Fibroblast of skin of abdomen (primary cell): ENCODE measurements at places on chromosomes 11 and 22.

- DNase-seq: no peak
Measured at GRCh38 chr22:27630754-27631153, 170.8 kb downstream of the MN1 start.

- no peak for DNase-seq
Measured at GRCh38 chr11:103619938-103620337, 416.5 kb upstream of the DDI1 start.

DNA sequence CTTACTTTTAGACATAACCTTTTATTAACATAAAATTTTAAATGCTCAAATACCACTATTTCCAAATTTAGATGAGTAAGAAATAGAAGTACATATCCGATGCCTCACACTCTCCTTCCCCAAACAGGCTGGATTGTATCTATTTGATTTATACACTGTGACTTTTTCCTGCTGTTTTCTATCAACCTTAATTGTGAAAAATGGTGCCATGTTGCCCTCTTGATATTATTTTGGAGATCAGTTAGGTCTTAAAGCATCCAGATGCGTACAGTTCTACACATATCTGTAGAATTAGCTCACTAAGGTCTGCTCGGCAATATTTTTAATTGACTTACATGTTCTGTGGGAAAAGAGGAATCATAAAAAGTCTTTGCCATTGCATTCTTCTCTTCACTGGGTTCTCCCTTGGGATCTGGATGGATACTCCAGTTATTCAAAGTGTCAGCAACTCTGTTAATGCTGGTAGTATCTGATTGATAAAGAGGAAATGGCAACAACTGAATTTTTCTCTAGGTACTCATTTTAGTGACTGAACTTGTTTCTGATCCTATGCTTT lies 27.2 kb downstream of the EIF3M start:
- peak; percentile 70 for DNase-seq

GRCh38 chr11:2581151-2581930 lies 118.5 kb downstream of the KCNQ1OT1 start:
- no peak for DNase-seq

DNA sequence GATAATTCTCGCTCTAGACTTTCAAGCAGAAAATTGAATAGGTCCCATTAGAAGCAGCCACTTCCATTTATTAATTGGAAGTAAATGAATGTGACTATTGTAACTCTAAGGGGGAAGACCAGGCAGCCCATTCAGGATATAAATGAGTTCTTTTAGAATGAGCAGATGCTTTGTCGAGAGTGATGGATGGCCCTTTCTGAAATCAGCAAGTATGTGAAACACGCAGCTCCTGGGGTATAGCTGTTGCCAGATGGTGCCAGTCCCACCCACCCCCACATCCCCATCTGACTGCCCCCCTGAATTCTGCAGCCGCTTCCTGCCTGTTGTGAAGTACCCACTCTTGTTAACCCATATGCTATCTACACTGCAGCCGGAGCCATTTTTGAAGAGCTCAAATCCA lies 3.7 kb downstream of the SLC15A3 start:
- no peak for DNase-seq

DNA sequence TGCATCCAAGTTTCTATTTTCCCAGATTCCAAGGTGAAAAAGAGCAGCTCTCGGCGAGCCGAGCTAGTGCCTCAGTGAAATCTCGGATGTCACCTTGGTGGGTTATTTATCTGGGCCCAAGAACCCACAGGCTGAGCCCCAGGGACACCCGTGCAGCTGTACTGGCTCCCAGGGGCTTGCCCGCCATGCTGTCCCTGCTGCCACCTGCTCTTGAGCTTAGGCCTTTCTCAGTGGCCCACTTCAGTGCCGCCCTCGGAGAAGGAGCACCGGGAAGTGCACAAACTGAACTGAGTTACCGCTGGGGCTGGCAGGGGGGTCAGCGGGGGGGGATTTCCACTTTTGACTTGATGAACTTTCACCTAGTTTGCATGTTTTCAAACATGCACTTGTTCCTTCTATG lies 27.9 kb downstream of the CPT1A start:
- no peak for DNase-seq

GRCh38 chr11:127815331-127815730 lies 772.0 kb downstream of the ETS1 start:
- DNase-seq: no peak

- DNase-seq: no peak
Measured at GRCh38 chr11:78192223-78192719, 3.6 kb downstream of the USP35 start.

GRCh38 chr11:62985041-62985750 lies 429 bp upstream of the SLC22A6 start:
- DNase-seq: no peak

GRCh38 chr11:69316956-69317355 lies 23.0 kb downstream of the MYEOV start:
- no peak for DNase-seq

- DNase-seq: no peak
Measured at GRCh38 chr11:33713856-33714398, 13.3 kb upstream of the C11orf91 start.

GRCh38 chr11:9379041-9379440 lies 5.4 kb upstream of the IPO7 start:
- DNase-seq: no peak

DNA sequence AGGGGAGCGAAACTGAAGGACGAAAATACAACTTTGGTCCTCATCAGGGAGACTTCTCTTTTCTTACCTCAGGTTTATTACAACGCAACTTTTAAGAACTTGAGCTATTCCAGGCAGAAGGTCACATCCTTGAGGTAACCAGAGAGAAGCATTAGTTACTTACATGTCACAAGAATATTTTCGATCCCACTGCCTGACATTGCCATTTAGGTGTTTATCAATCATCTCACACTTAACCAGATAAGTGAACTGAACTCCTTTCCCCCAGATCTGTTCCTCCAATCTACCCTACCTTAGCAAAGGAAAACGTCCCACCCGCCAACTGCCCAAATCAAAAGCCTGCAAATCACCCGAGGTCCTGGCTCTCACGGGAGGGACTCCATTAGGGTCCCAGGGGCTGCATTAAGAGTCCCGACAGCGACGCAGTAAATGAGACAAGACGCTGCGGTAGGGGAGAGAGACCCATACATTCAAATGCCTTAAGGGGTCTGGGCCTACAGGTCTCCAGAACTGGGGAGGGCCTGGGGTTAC lies 734 bp downstream of the ZNF280B start:
- no peak for DNase-seq

GRCh38 chr22:39349506-39349966 lies 255 bp upstream of the SYNGR1 start:
- peak; percentile 52 for DNase-seq

DNA sequence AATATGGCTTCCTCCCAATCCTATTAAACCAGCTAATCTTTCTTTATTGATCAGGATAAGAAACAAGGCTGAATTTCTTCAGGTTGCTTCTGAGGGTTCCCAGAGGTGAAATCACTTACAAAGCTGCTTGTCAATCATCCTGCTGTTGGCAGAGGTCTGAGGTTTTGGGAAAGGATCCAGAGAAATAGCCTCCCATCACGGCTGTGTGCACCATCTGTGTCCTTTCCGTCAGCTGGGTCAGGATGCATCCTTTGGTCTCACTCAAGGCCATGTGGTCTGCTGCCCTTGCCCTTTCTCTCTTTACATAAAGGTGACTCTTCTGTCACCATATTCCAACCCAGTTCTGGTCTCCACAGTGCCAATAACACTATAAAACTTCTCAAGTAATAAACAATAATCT lies 113.4 kb upstream of the TEAD1 start:
- no peak for DNase-seq

DNA sequence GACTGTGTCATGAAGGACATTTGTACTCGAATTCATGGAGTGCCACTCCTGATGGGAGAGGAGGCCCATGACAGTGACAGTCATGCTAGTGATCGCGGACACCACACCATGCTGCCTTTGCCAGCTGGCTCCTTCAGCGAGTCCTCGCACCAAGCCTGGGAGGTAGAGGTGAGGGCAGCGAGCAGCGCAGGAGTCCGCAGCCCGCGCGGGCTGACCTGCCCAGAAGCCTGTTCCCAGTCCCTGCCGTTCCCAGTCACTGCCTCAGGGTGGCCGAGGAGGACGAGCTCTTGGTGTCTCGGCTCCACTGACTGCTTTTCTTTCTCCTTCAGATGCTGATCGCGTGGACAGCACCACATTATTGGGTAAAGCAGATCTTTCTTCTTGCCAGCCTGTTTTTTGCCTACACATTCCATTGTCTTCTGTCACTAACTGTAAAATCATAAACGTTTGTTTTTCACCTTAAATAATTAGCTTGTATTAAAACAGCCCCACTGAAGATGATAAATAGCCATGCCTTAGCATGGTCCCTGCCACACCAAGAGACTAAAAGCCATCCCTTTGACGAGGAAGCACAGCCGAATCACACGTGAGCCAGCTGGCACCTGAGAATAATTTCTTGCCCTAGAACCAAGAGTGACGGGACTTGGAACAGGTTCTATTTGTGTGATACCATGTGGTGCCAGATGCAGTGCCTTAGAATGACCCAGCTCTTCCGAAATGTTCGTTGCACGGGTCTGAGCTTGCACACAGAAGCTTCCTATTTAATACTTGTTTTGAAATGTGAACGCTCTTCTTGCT lies 25.5 kb downstream of the FAM118A start:
- DNase-seq: no peak

- DNase-seq: no peak
Measured at GRCh38 chr11:46625406-46625805, 8.1 kb downstream of the ATG13 start.

DNA sequence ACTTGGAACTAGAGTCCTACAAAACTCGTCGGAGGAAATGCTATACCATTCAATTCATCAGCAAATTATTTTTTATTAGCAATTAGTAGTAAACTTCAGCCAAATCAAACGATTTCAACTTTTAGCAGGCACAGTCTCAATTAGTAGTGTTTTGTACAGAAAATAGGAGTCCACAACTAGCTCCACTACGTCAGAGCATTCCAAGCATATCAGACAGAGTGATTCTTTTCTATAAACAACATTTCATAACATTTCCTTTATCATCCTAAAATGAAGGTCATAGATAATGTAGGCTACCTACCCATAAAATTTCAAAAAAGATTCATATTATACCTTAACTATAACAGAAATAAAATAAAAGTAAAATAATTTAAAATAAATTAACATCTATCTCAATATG lies 169.9 kb downstream of the KIF18A start:
- DNase-seq: no peak

GRCh38 chr11:73296501-73297230 lies 11.4 kb upstream of the ARHGEF17 start:
- DNase-seq: no peak

- DNase-seq: no peak
Measured at GRCh38 chr11:126190792-126191191, 20.7 kb downstream of the RPUSD4 start.

DNA sequence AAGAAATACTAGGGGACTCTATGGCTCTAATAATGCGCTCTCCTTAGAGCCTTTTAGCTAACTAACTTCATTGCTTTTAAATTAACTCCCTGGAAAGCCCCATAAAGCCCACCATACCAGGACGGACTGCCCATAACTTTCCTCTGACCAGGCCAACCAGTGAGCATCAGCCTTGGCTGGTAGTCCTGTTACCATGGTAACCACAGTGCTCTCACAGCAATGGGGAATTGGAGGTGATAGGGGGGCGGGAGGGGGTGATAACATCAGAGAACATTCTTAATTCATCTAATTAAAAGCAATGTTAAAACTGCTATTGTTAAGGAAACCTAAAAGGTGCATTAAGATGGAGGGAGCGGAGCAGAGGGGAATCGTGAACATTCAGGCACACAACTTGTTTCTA lies 27.2 kb upstream of the CHRM4 start:
- no peak for DNase-seq

DNA sequence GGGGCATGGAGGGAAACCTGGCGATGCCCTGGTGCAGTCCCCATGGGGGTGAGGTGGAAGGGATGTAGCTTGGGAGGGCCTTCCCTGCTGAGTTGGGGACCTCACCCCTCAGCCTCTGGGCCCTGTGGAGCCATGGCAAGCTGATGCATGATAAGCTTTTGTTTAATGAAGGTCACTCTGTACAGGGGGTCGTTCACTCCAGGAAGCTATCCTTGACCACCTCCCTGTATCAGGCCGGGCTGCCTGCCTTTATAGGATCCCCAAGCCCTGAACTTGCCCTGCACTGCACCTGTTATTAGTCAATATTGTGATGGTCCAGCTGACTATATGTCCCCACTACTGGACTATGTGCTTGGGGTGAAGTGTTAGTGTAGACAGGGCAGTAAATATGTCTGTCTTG lies 49.7 kb upstream of the MYEOV start:
- no peak for DNase-seq

GRCh38 chr11:116603728-116604323 lies 169.0 kb downstream of the BUD13 start:
- DNase-seq: no peak

DNA sequence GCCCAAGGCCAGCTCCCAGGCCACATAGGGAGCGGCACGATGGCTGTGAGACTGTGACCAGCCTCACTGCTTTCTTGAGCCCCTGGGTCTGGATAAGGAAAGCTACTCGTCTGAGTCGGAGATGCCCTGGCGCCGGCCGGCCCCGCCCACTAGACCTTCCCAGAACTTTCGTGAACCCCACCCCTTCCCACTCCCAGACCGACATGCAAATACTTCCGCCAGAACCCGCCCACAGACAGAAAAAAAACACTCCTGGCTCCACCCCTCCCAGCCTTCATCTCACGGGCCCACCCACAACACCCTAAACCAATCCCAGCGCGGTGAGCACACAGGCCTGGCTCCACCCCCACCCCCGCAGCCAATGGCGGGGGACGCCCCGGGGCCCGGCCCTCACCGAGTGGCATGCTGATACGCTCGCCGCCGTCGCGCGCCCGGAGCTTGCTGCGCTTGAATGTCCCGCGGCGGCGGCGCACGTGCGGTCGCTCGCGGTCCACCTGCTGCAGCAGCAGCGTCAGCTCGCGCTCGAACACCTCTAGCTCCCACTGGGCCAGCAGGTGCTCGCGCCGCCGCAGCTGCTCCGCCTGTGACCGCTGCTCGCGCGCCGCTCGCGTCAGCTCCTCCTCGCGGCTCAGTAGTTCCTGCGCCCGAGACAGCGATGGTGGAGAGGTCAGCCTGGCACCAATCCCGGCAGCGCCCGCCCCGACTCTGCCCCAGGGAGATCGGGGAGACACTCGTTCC lies 7.0 kb downstream of the MAP3K11 start:
- peak; percentile 96 for DNase-seq

DNA sequence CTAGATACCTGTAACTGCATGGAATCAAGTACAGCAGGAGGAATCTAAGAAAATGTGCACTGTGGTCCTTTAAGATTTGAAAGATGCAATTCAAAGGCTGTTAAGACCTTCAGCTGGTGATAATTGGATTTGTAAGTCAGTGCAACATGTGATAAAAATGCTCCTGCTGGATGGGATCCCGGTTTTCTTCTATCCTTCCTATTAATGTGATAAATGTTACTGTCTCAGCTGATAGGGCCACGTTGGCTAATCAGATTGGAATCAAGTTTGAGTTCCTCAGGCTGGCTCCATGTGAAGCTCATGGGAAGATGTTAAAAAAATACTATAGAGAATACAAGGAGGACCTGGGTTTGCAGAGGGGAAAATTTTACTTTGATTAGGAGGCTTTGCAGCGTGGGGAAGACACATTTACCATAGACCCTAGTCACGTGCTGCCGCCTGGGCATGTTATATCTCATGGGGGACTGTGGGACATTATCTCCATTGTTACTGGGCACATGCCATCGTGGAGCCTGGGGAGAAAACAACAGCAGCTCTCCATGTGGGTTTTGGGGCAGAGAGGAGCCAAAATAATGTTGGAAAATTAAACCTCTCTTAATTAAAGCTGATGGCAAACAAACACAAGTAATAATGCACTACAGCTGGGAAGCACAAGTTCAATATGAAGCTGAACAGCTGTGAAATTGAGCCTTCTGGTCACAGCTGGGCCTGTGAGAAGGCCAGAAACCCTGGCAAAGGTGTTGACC lies 652.5 kb downstream of the NTM start:
- peak; percentile 91 for DNase-seq
